RCC 7860 (cell line): ENCODE measurements at places on chromosomes 7 and 10.
A peak's percentile ranks its signal among the peaks of the same experiment; 100 is the strongest.

- DNase-seq, result no peak
Measured at GRCh38 chr10:100805543-100806355, 60.4 kb downstream of the PAX2 start.

GRCh38 chr10:97075961-97076525, 109.7 kb downstream of the SLIT1 start:
- DNase-seq, result no peak

DNA sequence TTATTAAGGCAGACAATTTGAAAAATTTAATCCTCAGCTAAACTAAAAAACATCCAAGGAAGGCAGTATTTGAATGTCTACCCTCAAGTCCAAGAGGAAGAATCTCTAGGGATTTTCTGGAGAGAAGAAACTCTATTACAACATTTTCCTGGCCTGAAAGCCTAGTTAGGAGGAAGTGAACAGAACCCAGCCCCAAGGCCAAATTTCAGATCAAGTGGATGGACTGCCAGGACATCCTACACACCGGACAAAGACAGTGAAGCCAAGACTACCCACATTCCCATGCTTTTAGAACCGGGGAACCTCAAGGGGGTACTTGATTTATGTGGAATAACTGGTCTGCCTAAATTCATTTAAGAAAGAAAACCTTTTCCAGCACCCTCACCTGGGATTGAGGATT, 108.9 kb upstream of the MEOX2 start:
- DNase-seq, result no peak

GRCh38 chr10:69858201-69858600, 56.5 kb downstream of the COL13A1 start:
- no peak for DNase-seq

DNA sequence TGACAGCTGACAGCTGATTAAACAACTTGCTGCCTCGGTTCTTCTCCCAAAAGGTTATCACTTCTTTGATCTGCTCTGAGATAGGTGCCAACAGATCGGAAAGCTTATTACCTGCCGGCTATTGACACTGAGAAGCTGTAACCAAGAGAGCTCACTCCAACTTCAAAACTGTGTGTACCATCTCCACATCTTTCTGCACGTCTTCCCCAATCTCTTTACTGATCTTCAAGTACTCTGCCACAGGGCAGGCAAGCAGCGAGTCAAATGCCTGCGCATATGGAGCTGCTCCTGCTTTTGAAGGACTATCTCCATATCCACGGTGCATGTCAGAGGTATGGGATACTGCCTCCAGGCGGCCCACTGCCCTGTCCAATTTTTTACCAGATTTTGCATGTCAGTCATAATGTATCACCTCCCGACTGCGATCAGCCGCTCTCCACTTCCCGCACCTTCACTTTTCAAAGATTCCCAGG, 352 bp upstream of the ZNF485 start:
- no peak for DNase-seq

- DNase-seq, result no peak
Measured at GRCh38 chr7:25804154-25804553, 347.8 kb upstream of the NFE2L3 start.

GRCh38 chr10:112955582-112956421, 5.8 kb downstream of the TCF7L2 start:
- DNase-seq, result peak; percentile 72
